ENCODE measurements at places on chromosomes 16 and 17.

DNA sequence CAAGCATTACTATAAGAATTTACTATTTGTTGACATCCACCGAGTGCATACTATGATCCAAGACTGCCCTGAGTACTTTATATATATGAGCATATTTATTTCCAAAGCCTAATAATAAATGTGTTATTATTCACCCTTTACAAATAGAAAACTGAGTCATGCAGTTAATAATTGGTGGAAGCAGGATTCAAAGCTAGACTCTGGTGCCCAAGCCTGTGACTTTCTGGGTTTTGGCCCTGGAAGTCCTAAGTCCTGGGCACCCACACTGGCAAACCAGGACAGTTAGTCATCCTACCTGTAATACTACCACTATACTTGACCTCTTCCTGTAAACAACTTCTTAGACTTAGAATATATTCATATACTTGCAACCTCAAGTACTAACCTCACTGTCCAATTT is 257.4 kb upstream of the IRX5 start:
- no peak for DNase-seq

GRCh38 chr16:31108794-31109558 is 790 bp downstream of the BCKDK start:
- DNase-seq, result no peak

DNA sequence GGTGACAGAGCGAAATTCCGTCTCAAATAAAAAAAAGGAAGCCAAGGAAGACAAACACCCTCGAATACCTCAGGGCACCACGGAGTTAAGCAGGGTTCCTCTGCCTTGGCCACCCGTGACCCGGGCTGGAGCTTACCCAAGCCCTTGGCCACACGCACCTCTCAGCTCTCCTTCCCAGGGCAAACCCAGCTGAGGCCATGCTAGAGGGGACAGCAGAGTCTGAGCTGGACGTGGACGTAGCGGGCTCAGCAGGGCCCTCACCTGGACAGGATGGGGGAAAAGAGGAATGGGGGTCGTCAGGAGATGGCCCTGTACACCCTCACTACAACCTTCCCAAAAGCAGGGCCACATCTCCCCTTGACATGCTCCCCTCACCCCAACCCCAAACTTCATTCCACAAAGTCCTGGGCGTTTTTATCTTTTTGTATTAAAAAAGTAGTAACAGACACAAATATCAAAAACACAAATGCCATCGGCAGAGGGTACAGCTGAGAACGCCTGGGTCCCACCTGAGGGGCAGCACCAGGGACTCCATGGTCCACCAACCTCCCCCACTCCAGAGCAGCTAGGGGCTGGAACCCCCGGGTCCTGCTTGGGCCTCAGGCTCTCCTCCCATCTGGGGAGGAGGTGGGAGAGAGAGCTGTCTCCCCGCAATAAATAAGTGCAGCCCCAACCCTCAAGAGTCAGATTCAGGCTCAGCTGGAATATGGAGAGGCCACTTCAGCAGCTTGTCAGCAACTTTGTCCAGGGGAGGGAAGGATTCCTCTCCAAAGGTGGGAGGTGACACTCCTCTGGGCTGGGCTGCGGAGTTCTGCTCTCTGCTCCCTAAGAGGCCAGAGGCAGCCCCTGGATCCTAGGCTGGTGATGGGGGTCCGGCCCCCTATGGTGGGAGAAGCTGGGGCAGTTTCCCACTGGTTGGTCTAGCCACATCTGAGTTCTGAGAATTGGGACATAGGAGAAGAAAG is 11.9 kb downstream of the PER1 start:
- no peak for DNase-seq

- DNase-seq, result no peak
Observed at GRCh38 chr17:60724647-60725046, 47.0 kb downstream of the BCAS3 start.

GRCh38 chr17:50079334-50080095 is 15.6 kb upstream of the PDK2 start:
- no peak for DNase-seq
